ENCODE measurements at places on chromosomes 2 and 18.

DNA sequence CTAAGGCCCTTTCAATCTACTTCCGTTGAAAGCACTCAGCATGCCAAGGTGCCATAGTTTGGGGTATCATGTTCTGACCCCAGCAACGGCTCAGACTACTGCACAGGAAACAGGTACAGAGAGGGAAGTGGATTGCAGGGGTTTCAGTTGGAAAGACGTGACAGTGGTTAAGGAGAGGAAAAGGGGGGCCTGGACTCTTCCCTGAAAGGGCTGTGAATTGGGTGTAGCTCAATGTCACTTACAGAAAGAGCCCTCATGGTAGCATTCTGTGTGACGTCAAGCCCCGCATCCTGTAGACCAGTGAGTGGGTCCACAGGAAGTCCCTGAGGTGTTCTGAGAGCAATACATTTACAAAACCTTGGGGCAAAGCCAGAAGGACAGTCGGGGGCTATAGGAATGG lies 121.5 kb upstream of the GYPC start:
- no peak for DNase-seq

DNA sequence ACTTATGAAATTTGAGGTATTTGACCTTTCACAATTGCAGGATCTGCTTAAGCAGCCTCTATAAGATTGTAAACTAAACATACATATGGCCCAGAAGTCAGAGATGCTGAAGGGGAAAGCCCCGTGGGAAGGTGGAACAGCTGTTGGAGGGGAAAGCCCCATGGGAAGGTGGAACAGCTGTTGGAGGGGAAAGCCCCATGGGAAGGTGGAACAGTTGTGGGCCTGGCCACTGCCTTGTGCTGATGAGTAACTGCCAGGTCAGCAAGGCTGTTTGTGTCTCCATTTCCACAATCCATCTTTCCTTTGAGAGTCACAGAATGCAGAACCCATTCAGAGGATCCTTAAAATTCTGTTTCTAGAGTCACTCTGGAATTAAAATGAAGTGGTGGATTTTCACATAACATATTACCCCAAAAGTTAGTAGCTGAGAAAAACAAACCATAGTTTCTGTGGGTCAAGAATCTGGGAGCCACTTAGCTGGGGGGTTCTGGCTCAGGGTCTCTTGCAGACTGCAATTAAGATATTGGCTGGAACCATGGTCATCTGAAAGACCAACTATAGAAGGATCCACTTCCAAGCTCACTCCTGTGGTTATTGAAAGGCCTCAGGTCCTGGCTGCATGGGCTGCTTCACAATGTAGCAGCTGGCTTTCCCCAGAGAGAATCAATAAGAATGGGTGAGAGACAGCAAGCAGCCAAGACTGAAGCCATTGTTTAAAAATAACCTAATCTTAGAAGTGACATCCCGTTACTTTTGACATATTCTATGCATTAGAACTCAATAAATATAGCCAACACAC lies 86.6 kb upstream of the CAVIN2 start:
- DNase-seq = no peak

GRCh38 chr2:86393521-86394491 lies 47.4 kb upstream of the KDM3A start:
- DNase-seq = no peak

DNA sequence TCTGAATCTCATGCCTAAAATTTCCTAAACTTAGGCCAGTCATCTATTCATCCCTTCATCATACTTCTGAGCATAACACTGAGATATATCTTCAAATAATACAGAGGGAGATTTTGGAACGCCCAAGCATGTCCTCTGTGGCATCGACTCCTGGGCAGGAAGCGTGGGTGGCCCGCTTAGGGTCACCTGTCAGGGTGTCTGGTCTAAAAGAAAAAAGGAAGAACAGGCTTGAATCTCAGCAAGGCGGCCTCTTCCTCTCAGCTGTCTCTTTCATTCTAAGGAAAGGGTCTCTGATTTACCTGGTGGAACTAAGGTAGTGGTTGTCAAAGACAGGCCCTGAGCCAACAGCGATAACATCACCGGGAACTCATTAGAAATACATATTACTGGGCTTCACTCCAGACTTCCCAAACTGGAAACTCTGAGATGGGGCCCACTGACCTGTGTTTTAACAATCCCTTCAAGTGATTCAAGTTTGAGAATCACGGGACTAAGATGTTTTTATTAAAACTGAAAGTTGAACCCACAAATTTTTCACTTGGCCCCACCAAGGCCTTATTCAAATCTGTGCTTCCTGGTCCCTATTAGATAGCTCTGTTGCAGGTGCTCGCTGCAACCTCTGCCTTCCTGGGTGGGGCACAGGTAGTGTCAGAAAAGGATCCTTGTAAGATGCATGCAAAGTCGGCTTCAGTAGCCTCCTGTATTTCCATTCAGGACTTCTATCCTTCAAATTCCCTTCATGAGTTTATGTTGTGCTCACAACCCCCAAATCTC lies 162.3 kb upstream of the CCDC68 start:
- DNase-seq = no peak

DNA sequence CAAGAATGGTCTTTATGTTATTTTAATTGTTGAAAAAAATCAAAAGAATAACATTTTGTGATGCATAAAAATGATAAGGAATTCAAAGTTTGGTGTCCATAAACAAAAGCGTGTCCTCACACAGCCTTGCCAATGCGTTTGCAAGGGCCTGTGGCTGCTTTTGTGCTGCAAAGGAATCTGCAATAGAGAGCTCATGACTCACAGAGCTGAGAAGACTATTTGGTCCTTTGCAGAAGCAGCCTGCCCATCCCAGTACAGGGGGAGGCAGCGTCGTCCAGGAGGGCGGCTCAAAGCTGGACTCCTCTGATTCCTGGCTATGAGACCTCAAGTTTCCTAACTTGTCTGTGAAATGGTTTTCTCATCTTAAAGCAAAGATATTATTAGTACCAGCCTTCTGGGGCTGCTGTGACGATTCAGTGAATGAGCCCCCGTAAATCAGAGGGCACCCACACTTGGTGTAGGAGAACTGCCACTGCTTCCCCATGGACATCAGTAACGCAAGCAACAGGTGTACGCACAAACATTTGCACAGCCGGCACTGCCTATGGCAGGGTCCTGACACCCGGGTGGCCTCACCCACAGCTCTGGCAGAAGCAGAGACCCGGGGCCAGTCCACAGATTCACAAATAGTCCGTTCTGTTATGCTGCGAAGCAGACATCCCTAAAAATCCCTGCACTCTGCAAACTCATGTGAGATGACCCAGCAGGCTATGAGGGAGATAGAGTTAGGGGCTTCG lies 70.6 kb upstream of the ASAP2 start:
- no peak for DNase-seq

DNA sequence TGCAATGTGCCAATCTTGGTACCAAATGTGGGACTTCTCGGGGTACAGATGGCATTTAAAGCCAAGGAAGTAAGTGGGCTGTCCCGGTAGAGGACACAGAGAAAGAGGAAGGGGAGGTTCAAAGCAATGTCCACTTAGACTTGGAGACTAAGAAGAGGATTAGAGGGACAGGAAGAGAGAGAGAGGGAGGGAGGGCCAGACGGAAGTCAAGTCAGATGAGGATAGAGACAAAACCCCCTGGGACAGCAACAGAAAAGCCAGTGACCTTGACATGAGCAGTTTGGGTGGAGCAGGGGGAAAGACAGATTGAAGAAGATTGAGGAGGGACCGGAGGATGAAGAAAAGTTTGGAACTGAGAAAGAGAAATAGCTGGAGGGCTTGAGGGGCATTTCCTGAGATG lies 164.5 kb downstream of the NCK2 start:
- no peak for DNase-seq

GRCh38 chr2:70474256-70474848 lies 79.3 kb downstream of the TGFA start:
- no peak for DNase-seq

- DNase-seq = no peak
Measured at GRCh38 chr18:9764011-9764481, 55.9 kb downstream of the RAB31 start.

GRCh38 chr2:241857041-241857541 lies 1.6 kb downstream of the PDCD1 start:
- DNase-seq = no peak

- DNase-seq = no peak
Measured at GRCh38 chr2:173216668-173217067, 138.0 kb upstream of the CDCA7 start.

DNA sequence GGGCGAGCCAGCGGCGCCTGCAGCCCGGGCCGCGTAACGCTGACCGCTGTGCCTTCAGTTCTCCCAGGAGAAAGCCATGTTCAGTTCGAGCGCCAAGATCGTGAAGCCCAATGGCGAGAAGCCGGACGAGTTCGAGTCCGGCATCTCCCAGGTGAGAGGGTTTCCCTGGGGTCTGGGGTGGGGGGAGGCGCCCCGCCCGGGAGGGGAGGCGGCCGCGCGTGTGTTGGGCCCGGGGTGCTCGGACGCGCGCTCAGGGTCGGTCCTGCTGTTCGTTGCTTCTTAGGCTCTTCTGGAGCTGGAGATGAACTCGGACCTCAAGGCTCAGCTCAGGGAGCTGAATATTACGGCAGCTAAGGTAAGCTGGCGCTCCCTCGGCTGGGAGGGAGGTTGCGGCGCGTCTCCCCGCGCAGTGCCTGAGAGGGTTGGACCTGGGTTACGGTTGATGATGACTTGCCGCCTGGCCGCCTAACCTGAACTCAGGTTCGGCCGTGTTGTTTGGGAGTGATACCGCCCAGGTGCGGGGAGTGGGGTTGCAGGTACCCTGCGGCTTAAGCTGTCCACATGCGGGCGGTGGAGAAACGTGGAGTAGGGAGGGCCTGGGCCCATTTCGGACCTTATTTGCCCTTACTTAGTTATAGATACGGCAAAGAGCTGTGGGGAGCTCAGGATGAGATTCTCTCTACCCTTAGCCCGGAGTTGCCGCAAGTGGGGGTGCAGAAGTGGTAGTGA lies 638 bp downstream of the RPS7 start:
- no peak for DNase-seq

- DNase-seq = no peak
Measured at GRCh38 chr2:159249990-159250715, 36.4 kb downstream of the WDSUB1 start.

DNA sequence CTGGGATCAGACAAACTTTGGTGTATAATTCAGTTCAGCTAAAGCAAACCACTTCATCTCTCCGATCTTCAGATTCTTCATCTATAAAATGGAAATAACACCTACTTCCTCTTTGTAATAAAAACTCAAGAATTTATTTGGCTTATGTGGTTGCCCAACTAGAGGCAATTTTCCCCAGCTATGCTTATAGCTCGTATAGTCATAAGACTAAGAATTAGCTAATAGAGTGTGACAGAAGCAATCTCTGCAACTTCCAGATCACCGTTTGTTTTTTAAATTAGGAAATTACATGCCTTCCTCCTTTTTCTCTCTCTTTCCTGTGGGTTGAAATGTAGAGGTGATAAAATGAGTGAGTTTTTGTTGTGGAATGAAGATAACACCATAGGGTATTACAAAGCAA lies 35.3 kb upstream of the KCNF1 start:
- DNase-seq = no peak

DNA sequence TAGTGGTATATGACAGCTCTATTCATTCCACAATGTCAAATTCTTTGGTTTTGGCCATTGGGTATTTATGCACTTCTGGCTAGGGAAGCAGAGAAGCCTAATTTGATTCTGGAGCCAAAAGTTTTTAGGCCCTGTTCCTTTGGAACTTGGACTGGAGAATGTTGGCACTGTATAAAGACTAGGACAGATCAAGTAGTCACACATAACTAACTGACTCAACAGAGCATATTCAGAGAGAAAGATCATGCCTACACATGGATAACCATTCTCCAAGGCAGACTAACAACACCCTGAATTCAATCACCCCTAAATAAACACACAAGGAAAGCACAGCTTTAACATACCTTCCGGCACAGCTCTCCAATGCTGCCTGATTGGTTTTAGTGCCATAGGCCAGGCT lies 62.9 kb downstream of the ARHGAP15 start:
- no peak for DNase-seq

GRCh38 chr2:23283653-23284052 lies 101.3 kb upstream of the KLHL29 start:
- no peak for DNase-seq

- no peak for DNase-seq
Measured at GRCh38 chr2:196334710-196335109, 163.3 kb upstream of the STK17B start.

DNA sequence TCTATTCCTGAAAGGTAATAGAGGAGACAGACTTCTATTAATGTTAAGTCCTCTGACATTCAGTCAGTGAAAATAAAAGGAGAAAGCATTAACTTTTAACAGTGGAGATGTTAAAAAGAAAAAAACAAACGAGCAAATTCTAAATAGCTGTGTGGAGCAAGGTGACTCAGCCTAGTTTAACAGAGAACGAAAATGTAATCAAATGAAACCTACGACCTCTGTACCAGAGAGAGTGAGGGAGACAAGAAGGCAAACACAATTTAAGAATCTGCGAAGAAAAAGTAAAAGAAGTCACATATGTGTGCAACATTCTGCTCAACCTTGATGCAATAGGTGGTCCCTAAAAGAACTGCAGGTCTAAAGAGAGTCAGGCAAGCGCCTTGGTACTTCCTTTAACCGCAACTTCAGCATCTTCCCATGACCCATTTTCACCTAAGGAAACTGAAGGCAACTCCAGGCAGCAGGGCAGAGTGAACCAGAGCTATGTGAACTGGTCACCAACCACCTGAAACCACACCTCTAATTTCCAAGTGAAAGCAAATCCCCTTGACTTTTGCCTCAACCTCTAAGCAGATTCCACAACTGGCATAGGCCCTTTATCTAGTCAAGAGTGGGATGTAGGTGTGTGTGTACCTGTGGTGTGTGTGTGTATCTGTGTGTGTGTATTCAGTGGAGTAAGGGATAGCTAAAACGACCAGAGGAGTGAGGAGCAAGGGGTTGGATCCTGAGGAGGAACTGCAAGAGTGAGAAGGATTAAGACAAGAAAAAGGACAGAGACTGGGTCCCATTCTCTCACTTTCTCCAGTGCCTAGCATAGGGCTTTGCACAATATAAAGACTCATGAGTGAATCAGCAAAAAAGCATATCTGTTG lies 43.0 kb downstream of the FIGN start:
- no peak for DNase-seq

DNA sequence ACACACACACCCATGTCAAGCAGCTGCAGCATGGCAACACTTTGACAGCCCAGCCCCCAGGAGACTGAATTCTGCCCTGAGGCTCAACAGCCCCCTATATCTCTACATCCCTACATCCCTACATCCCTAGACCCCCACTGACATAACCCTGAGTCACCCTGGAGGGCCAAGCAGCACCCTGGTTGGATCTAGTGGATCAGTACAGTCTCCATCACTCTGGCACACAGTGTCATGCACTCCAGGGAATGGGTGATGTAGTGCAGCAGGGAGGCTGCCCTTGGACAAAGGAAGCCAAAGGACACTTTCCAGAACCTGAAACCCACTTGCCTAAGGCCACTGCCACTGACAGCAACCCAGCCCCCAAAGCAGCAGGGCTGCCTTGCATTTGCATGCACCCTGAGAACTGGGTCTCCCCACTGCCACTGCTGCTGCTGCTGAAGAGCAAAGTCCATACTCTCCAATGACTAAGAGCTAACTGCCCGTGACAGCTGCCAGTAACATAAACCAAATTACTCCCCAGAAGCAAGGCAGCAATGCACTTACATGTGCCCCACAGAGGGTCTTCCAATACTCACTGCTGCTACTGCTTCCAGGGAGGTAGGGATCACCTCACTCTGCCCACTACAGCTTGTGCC lies 681.6 kb upstream of the KLHL29 start:
- no peak for DNase-seq
